ENCODE measurements at places on chromosomes 7 and 10.

GRCh38 chr10:15313843-15314242 is 57.2 kb downstream of the FAM171A1 start:
- no peak for DNase-seq

- no peak for DNase-seq
These were observed 102.3 kb downstream of the DYNC1I1 start for GRCh38 chr7:95874541-95875265.

DNA sequence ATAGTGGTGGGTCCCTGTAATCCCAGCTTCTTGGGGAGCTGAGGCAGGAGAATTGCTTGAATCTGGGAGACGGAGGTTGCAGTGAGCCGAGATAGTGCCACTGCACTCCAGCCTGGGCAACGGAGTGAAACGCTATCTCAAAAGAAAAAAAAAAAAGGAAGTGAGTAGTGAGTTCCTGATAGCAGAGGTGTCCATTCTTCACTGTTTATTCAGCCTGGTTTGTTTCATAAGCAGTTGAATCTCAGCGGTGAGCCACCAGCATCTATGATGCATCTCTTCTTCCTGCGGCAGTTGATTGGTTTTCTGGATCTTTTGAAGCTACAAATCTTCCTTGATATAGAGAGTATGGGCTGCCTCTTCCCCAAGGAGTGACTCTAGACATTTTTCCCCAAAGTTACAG is 316.1 kb upstream of the MTPN start:
- DNase-seq: no peak

GRCh38 chr7:31340603-31341002 is at the start of gene NEUROD6:
Gene NEUROD6, minus strand, starts transcription at chr7:31340726. Its CDS starts 1,458 bp downstream, at chr7:31339268.
- DNase-seq: no peak

DNA sequence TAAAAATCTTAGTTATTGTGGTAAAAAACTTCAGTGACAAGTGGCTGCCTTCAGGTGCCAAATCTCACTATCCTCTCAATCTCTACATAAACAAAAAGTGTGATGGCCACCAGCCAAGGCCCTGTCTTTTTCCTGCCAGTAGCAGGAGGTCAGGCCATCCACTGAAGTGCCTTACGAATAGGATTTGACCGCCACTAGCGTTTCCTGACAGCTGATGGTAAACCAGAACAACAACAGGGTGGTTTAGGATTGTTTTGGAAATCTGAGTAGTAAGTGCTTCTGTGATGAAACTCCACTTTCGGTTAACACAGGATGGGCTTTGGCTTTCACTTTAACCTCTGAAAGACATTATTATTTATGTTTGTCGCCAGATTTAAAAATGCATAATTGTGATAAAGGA is 55.7 kb upstream of the OGDHL start:
- DNase-seq: no peak

DNA sequence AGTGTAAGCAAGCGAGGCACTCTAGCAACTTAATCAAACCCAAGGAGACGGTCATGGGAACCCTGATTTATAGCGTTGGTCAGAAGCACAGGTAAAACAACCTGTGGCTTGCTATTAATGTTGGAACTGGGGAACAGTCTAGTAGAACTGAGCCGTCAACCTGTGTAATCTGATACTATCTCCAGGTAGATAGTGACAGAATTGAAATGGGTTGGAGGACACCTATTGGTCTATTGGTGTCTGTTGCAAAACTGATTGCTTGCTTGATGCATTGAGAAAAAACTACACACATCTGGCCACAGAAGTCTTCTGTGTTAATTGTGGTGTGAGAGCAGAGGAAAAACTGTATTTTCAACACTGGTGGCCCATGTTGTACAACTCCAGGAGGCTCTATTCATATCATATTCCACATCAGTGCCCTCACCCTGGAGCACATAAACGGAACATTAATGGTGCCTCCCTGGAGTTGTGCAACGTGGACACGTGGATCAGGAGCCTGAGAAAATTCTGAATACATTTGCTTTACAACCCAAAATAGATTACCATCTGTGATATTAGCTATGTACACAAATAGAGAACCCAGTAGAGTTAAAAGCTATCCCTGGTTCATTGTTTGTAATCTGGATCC is 112.2 kb downstream of the MYO3A start:
- no peak for DNase-seq

DNA sequence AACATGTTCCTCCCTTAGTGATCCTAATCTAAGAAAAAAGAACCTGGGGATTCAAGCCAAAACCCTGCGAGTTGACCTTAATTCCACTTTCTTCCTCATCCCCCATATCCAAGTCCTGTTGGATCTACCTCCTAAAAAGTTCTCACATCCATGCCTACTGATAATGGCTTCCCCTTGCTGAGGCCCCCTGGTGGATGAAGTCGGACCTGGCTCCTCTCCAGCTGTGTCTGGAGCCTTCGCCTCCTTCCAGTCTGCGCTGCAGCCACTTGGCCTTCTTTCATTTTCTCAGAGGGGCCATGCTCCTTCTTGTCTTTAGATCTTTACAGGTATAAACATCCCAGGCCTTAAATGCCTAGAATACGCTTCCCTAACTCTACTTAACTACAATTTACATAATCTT is 8.1 kb downstream of the PDE1C start:
- no peak for DNase-seq

- DNase-seq: no peak
These were observed 33.3 kb upstream of the NMT2 start for GRCh38 chr10:15201589-15202300.

DNA sequence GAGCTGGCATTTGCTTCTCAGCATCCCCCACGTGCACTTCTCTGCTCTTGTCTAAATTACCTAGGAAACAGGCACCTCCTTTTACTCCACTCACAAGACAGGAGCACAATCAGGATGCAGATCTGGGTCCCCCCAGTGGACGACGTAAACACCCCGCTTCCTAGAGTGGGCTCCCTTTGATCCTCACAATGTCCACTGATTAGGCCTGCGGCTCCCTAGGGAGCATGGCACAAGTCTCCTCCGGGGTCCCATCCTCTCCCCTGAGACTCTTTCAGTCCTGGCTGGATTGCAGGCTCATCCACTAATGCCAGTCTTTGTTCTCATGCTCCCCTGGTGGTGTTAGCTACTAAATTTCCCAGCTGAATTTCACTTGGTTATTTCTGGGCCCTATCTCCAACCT is 98.3 kb downstream of the GLI3 start:
- DNase-seq: no peak

DNA sequence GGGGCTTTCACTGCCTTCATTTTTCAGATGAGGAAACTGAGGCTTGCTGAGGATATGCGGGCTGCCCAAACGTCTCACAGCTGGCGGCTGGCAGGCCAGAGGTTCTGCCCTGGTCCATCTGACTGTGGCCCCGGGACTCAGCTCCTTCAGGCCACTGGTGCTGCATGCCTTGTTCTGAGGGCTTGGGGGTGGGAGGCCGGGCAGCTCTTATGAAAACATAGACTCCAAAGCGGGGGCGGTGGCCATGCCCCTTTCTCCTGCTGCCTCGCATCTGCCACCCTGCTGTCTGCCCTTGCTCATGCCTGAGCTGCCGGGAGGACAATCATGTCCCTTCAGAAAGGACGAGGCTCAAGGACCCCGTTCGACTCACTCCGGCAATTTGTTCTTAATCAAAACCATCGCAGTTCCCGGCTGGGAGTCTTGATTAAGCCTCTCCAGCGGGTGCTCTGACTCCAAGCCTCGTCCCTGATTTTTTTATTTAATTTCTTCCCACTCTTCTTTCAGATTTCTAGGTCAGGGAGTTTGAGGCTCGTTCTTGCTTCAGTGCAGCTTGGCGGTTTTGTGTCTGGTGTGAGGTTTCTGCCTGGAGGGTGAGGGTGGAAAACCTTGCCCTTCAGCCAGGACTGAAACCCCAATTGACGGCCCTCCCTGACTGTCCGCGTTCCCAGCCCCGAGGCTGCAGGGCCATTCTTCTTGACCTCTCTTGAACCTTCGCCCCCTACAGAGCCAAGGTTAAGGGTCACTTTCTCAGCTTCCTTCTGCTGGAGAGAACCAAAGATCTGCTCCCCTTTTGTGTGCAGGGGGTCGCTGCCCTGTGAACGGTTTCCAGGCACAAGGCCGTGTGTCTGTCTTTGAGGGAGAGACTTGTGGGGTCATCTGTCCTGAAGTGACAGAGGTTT is 120.8 kb downstream of the DNAJB6 start:
- DNase-seq: no peak

- no peak for DNase-seq
These were observed 106.2 kb downstream of the TWIST1 start for GRCh38 chr7:19011212-19011611.

- DNase-seq: peak; percentile 74
These were observed 18.0 kb upstream of the MEST start for GRCh38 chr7:130473876-130474275.

DNA sequence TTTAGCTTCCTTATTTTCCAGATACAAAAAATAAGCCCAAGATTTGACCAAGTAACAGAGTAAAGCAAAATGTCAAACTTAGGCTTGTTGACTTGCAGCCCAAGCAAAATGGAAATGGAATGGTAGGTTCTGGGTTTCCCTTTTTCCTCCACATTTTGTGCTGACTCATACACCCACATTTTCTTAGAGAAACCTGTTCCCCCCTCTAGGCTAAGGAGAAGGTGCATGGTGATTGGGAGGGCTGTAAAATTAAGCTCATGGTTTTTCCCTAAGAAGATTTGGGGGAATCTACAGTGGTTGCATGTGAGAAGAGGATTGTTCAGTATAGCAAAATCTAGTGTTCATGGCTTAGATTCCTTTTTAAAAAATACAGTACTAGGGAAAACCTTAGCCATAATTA is 127.4 kb downstream of the ARL4A start:
- no peak for DNase-seq

DNA sequence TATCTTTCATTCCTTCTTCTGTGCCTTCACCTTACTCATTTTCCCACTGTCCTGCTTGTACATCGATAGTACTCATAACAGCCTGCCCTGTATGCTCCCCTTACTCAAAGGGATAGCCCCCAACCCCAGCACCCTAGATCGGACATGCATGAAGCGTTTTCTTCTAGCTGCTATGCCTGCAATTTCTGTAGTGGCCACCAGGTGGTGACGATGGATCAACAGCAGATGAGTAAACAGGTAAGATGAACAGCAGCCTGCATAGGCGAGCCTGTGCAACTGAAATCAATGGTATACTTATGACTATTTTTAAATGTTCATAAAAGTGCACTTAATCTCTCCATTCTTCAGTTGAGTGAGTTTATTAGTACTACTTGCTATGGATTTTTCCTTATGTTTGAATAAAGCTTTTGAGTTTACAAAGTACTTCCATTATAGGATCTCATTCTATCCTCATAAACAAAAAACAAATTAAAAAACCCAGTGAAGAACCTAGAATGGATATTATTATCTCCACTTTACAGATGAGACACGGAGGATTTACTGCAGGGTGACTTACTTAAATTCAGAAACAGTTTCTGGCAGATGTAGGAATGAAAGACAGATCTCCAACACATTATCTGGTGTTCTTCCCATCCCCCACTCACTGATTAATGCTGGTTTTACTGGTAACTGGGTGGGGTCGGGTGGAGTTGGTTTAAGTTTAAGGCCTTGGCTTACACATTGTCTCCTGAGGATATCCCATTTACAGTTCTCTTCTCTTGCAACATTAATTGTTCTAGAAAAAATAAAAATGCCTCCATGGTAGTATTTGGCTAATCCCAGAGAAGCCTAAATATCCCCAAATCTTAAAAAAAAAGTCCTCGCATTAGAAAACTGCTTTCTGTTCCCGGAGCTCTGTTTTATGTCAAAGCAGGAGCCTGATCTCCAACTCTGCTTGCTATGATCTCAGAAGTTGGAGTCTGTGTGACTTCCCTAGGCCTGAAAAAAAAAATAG is 222.1 kb downstream of the GLI3 start:
- no peak for DNase-seq

DNA sequence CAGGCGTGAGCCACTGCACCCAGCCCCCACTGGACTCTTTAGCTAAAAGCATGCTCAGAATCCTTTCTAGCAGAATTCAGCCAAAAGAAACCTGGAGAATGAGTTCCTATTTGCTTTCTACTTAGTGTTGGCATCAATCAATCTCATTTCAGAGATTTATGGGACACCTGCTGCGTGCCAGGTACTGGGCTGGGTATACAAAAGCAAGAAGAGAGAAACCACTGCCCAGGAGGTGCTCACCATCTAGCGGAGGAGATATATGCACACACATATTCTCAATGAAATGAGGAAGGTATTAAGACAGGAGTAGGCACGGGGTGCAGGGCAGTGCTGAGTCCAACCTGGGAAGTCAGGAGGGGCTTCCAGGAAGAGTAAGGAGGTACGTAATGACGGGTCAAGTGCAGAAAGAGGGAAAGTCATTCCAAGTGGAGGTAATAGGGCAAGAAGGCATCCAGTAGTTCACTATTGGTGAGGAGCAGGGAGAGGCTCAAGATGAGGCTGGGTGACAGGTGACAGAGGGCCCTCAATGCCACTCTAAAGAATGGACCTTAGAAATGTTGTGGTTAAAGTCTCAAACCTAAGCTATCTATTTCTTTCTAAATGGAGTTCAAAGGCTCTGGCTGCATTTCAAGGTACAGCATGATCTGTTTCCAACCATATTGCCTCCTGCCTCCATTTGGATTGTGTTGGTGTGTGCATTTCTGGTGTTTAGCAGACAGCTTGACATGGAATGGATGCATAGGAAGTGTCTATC is 22.1 kb downstream of the ABLIM1 start:
- no peak for DNase-seq

All from NCI-H1092 treated with DMSO at 0.1 percent for 48 hours (cell line).